ENCODE measurements at places on chromosomes 1 and 21.
A peak's percentile ranks its signal among the peaks of the same experiment; 100 is the strongest.

GRCh38 chr1:182617734-182618351, 13.7 kb upstream of the RGS16 start:
- no peak for DNase-seq

DNA sequence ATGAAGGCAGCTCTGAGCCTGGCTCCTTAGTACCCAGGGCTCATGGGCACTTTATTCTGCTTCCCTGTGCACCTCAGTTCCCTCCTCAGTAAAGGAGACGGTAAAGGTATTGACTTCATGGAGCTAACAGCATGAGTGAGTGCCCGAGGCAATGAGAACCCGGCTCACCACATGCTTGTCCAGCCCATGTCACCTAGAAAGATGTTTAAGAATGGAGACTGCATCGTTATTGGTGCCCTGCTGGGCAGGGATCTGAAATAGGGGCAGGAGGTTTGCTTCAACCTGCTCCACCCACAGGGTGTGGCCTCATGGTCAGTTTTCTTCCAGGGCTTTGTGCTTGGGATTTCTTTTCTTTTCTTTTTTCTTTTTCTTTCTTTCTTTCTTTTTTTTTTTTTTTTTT, 7.0 kb upstream of the KCNE1 start:
- no peak for DNase-seq

GRCh38 chr21:37176716-37177115, 90.4 kb downstream of the VPS26C start:
- DNase-seq: no peak

DNA sequence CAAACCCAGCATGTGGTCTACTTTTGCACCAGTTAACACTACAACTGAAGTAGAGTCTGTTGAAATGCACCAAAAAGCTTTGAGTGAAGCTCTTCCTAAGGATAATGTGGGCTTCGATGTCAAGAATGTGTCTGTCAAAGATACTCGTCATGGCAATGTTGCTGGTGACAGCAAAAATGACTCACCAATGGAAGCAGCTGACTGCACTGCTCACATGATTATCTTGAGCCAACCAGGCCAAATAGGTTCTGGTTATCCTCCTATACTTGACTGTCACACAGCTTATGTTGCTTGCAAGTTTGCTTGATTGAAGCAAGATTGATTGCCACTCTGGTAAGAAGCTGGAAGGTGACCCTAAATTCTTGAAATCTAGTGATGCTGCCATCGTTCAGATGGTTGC, 85.2 kb downstream of the DENND1B start:
- no peak for DNase-seq

- DNase-seq: peak; percentile 26
Observed at GRCh38 chr1:92424381-92424780, 62.3 kb downstream of the GFI1 start.

GRCh38 chr1:87933171-87933570, 604.5 kb downstream of the LMO4 start:
- DNase-seq: no peak

GRCh38 chr1:70945676-70946075, 101.9 kb downstream of the PTGER3 start:
- no peak for DNase-seq

- DNase-seq: no peak
Observed at GRCh38 chr1:17427696-17428660, 11.5 kb downstream of the RCC2 start.

GRCh38 chr1:29117381-29117780, 6.3 kb downstream of the TMEM200B start:
- no peak for DNase-seq

DNA sequence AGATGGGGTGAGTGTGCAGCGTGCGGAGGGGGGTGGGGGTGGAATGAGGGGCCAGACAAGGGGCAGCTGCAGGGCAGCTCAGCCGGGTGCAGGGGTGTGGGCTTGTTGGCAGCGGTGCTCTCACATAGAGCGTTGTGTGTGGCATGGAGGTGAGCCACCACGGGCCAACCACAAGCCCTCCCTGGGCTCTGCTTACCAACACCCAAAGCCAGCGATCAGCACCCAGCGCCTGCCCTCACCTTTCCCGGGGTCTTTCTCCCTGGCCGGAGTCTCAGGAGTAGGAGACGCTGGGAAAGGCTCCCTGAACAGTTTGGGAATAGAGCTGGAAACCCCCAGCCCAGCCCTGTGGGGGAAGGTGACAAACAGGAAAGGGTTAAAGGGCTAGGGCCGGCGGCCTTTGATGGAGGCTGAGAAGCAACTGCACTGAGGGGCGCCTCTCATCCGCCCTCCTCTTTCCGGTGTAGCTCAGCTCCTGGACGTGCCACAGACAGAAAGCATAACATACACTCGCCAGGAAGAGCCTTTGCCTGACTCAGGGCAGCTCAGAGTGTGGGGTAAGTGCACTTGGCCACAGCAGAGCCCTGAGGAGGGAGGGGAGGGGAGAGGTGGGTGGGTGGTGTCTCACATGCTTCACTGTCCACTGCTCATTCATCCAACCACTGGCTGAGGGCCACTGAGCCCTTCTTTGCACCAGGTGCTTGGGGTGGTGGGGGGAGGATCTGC, 577 bp downstream of the IKBKE start:
- DNase-seq: peak; percentile 61

Measured in bone marrow (tissue), 2 donors.